ENCODE measurements at places on chromosomes 2 and 18. TPM values are rescaled to one million over a fixed set of nuclear protein-coding genes. Genes with fewer than 3 reads are reported as not detected.

Gene LINC00305
- not detected for total RNA-seq

Gene RTP5
- not detected for total RNA-seq

Gene MOCOS
- 0.11 TPM for total RNA-seq

Gene ADD2
- 31.5 TPM for total RNA-seq

Gene RAB12
- total RNA-seq = 12.8 TPM

Gene FABP1
- total RNA-seq = not detected

Gene ANKRD62
- not detected for total RNA-seq

Gene EPB41L3
- total RNA-seq = 10.4 TPM

Gene DTNA
- total RNA-seq = 0.53 TPM

Gene XIRP2
- not detected for total RNA-seq

Gene ZSWIM2
- not detected for total RNA-seq

Gene SNORC
- total RNA-seq = 2.1 TPM

DNA sequence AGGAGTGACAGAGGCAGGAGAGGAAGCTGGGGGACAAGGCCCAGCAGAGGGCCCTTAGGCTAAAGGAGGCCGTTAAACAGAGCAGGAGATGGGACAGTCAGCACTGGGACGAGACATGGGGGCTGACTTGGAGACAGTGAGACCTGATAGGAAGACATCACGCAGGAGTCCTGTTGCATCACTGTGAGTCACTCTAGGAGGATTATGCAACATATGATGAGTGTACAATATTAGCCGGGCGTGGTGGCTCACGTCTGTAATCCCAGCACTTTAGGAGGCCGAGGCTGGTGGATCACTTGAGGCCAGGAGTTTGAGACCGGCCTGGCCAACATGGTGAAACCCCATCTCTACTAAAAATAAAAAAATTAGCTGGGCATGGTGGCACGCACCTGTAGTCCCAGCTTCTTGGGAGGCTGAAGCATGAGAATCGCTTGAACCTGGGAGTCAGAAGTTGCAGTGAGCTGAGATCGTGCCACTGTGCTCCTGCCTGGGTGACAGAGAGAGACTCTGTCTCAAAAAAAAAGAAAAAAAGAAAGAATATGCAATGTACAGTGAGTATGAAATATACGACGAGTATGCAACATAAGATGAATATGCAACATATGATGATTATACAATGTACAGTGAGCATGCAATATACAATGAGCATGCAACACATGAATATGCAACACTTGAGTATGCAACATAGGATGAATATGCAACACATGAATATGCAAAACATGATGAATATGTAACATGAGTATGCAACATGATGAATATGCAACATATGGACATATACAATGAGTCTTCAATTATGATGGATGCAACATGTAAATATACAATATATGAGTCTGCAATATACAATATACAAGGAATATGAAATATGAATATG lies 83.3 kb upstream of the ID2 start:
- no peak overlapping the region for H3K4me3 ChIP-seq
- H3K27me3 ChIP-seq = peaks cover 3% of the 10 kb centered on the region
- no peak for DNase-seq
- H3K27ac ChIP-seq = no peak overlapping the region

DNA sequence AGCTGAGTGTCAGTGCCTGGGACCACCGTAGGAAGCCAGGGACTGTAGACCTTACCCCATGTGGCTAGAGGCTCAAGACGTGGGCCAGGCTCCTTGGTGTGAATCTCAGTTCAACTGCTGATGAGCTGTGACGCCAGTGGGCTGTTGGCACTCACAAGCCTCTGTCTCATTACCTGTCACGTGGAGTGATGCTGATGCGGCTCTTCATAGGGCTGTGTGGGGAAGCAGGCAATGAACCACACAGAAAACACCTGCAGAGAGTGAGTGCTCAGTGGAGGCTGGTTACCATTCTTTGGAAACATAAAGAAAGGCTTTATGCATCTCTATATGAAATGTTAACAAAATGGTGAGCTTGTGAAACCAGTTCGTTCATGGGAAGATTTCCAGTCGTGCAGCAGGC lies 36.1 kb downstream of the CREG2 start:
- peaks cover 5% of the 10 kb centered on the region for H3K4me1 ChIP-seq
- H3K27ac ChIP-seq = no peak overlapping the region
- H3K4me3 ChIP-seq = no peak overlapping the region
- H3K36me3 ChIP-seq = no peaks in the 10 kb centered on the region
- no peaks in the 10 kb centered on the region for H3K27me3 ChIP-seq
- no peak for DNase-seq

DNA sequence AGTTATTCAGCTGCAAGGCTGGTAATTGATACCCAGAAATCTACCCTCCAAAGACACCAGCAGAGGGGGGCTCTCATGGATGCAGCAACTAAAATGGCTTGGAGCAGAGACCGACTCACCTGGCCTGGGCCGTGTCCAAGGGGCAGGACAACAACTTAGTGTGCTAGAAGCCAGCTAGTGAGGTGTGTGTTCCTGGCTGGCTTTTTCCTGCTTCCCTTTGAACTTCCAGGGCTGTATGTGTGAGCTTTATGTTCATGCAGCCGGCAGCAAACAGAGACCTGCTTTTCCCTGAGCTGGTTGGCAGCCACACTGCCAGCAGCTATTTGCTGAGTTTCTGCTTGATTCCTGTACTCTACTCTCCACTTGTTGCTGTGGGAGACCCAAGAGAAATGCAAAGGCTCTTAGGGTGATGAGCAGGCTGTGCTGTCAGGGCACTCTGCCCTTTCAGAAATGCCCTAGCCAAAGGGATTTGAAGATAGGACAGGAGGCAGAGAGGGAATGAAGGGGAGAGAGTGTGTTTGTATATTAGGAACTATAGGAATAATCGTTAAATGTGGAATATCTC lies 23.7 kb upstream of the GRP start:
- H3K27me3 ChIP-seq = peaks cover 23% of the 10 kb centered on the region
- no peak for DNase-seq
- H3K36me3 ChIP-seq = no peaks in the 10 kb centered on the region
- H3K27ac ChIP-seq = no peak overlapping the region
- no peak overlapping the region for H3K4me3 ChIP-seq

GRCh38 chr2:126306539-126306938 lies 349.4 kb upstream of the GYPC start:
- H3K27ac ChIP-seq = no peak overlapping the region
- H3K4me3 ChIP-seq = no peak overlapping the region
- DNase-seq = no peak
- peaks cover 6% of the 10 kb centered on the region for H3K27me3 ChIP-seq

GRCh38 chr2:156021146-156022040 lies 311.1 kb downstream of the NR4A2 start:
- H3K4me1 ChIP-seq = no peaks in the 10 kb centered on the region
- H3K4me3 ChIP-seq = no peak overlapping the region
- H3K27ac ChIP-seq = no peak overlapping the region
- no peaks in the 10 kb centered on the region for H3K27me3 ChIP-seq

DNA sequence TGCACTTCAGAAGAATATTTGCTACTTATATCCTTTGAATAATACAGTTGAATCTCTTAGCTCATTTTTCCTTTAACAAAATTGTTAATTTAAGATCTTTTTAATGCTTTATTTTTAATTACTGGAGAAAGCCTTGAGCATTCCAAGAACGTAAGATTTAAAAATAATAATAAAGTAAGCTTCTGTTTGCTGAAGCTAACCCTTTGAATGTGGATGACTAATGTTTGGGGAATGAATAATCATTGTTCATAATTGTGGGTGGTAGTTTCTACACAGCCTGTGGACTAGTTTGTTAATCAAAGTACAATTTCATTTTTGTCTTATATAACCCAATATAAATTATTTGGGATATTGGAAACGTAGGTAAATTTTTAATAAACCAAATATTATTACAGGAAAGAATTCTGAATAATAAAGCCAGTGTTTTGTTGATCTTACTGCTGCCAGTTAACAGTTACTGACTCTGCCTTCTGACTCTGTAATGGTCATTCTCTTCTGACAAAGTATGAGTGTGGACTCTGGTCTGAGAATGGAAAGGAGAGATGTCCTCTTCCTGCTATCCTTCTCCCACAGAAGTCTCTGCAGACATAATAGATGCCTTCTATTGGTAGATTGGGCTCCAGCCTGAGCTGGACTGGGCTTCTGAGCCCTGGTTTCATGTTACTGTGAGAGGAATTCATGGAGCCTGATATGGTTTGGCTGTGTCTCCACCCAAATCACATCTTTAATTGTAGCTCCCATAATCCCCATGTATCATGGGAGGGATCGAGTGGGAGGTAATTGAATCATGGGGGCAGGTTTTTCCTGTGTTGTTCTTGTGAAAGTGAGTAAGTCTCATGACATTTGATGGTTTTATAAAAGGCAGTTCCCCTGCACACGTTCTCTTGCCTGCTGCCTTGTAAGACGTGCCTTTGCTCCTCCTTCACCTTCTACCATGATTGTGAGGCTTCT lies 292.7 kb upstream of the SLC39A10 start:
- peaks cover 13% of the 10 kb centered on the region for H3K36me3 ChIP-seq
- peak; percentile 17 for DNase-seq
- H3K27ac ChIP-seq = peak overlapping the region; percentile 68
- H3K4me1 ChIP-seq = peaks cover 31% of the 10 kb centered on the region

GRCh38 chr2:175892046-175892445 lies 110.0 kb downstream of the LNPK start:
- no peaks in the 10 kb centered on the region for H3K4me1 ChIP-seq
- no peaks in the 10 kb centered on the region for H3K36me3 ChIP-seq
- peaks cover 19% of the 10 kb centered on the region for H3K27me3 ChIP-seq
- no peak overlapping the region for H3K27ac ChIP-seq
- no peak for DNase-seq
- H3K4me3 ChIP-seq = no peak overlapping the region

GRCh38 chr18:76991021-76991688 lies 141.4 kb downstream of the MBP start:
- H3K4me3 ChIP-seq = no peak overlapping the region
- no peak for DNase-seq
- H3K27me3 ChIP-seq = no peaks in the 10 kb centered on the region

DNA sequence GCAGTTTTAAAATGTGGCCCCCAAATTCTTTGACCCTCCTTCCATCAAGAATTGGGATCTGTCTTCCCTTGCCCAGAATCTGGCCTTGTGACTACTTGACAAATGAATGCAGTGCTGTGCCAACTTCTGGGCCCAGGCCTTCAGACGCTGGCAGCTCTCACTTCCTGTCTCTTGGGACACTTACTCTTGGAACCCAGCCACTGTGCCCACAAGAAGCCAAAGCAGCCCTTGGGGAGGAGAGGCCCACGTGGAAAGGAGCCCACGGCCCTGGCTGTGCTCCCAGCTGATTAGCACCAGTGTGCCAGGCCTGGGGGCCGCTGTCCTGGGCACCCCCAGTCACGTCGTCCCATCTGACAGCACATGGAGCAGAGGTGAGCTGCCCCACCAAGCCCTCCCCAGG lies 56.6 kb downstream of the RPL37A start:
- no peak overlapping the region for H3K27ac ChIP-seq
- H3K36me3 ChIP-seq = no peaks in the 10 kb centered on the region
- peaks cover 2% of the 10 kb centered on the region for H3K27me3 ChIP-seq
- no peaks in the 10 kb centered on the region for H3K4me1 ChIP-seq
- DNase-seq = no peak

- no peak overlapping the region for H3K27ac ChIP-seq
- H3K4me3 ChIP-seq = no peak overlapping the region
- DNase-seq = no peak
- H3K36me3 ChIP-seq = no peaks in the 10 kb centered on the region
- H3K27me3 ChIP-seq = no peaks in the 10 kb centered on the region
Observed at GRCh38 chr18:26540043-26540628, 8.2 kb downstream of the KCTD1 start.

DNA sequence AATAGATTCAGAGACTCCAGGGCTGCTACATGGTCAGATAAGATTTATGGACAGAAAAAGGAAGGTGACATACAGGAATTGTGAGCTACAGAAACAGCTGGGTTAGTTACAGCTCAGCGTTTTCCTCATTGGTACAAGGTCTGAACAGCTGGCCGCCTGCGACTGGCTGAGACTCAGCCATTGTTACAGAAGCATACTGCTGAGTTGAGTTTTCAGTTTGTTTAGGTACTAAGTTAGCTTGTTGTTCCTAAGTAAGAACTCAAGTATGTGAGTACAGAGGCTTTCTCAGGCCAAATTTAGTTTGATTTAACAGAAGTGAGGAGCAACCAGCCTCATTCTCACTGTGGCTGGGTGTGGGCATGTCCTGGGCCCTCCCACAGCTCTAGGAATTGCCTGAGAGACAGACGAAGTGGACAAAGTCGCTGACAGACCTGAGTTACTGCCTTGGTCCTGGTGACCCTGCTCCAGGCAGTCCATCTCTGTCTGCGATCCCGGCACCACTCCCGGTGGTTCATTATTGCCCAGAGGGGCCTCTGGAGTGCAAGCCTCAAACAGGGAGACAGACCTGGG lies 27.8 kb upstream of the RHOB start:
- peaks cover 10% of the 10 kb centered on the region for H3K27me3 ChIP-seq
- no peaks in the 10 kb centered on the region for H3K36me3 ChIP-seq
- H3K4me3 ChIP-seq = no peak overlapping the region
- H3K4me1 ChIP-seq = peaks cover 3% of the 10 kb centered on the region

DNA sequence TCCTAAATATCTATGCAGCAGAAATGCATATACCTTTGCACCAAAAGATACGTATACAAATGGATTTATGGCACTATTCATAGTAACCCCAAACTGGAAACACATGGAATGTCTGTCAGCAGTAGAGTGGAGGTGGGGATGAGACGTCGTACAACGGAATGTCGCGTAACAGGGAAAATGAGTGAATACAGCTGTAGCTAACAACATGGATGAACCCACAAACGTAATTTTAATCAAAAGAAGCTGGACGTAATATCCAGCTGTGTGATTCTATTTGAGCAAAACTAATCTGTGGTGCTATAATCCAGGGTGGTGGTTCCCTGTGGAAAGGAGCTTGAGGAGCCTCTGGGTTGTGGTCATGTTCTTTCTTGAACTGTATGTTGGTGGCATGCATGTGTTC lies 89.9 kb downstream of the MTA3 start:
- H3K4me3 ChIP-seq = no peak overlapping the region
- peaks cover 31% of the 10 kb centered on the region for H3K4me1 ChIP-seq
- H3K27ac ChIP-seq = no peak overlapping the region
- H3K36me3 ChIP-seq = peaks cover 14% of the 10 kb centered on the region

GRCh38 chr2:65357095-65357958 lies 75.1 kb downstream of the SPRED2 start:
- H3K4me3 ChIP-seq = no peak overlapping the region
- DNase-seq = peak; percentile 38
- H3K27me3 ChIP-seq = peaks cover 5% of the 10 kb centered on the region
- no peaks in the 10 kb centered on the region for H3K36me3 ChIP-seq

All from activated CD4-positive, alpha-beta T cell treated with anti-CD3 and anti-CD28 coated beads for 36 hours (primary cell).